Activated T-helper 1 cell treated with anti-CD3 and anti-CD28 coated beads, Interleukin-12 subunit alpha, Interleukin-12 subunit beta, Interleukin-2, Interleukin-4 antibody, amounts not matched to agents 30 ng/mL and 10 ng/mL and 1 ng/mL, durations not matched to agents 14 hours and 24 hours and 36 hours (primary cell): ENCODE measurements at places on chromosomes 7 and 10.

DNA sequence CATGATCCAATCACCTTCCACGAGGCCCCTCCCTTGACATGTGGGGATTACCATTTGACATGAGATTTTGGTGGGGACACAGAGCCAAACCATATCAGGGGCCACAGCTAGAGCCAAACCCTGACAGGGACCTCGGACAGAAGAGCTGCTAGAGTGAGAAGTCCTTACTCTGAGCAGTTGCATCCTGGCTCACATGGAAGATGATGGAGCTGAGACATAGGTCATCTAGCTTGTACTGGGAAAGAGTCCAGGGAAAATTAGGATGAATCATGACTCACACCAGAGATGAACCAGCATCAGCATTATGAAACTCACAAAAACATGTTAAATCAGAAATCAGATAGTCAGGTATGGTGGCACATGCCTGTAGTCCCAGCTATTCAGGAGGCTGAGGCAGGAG lies 12.8 kb upstream of the FMC1 start:
- DNase-seq, result no peak

- no peak for DNase-seq
Measured at GRCh38 chr10:33719005-33719703, 384.7 kb upstream of the NRP1 start.

GRCh38 chr7:47393406-47393805 lies 188.5 kb downstream of the TNS3 start:
- no peak for DNase-seq

DNA sequence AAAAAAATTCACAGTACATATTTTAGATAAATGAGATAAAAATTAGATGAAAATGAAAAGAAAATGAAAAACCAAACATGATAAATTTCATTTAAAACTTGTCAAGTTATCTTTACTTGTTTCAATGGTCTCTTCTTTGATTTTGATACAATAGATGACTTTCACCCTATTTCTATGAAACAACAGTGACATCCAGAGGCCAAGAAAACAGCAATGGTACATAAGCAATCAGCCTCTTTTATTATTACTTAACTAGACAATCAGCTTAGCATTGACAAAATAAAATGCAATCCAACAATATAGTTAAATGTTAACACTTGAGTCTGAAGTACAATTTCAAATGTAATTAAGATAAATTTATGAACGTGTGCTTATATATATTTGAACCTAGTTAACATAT lies 74.8 kb upstream of the GPR37 start:
- no peak for DNase-seq

DNA sequence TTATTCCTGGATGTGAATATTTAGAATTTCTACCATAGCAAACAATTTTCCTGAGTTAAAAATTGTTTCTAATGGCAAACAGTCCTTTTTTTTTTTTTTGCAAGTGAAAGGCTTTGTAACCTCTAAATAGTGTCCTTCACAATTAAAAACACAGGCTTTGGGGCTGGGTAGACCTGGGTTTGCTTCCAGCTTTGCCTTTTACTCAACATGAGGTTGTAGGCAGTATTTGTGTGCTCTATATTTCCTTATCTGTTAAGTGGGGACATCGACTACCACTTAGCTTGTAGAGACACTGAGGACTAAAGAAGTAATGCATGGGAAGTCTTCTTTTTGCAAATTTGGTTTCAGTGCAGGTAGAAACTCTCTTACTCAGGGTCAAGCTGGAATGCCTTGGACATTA lies 169.4 kb upstream of the GRB10 start:
- DNase-seq, result no peak

DNA sequence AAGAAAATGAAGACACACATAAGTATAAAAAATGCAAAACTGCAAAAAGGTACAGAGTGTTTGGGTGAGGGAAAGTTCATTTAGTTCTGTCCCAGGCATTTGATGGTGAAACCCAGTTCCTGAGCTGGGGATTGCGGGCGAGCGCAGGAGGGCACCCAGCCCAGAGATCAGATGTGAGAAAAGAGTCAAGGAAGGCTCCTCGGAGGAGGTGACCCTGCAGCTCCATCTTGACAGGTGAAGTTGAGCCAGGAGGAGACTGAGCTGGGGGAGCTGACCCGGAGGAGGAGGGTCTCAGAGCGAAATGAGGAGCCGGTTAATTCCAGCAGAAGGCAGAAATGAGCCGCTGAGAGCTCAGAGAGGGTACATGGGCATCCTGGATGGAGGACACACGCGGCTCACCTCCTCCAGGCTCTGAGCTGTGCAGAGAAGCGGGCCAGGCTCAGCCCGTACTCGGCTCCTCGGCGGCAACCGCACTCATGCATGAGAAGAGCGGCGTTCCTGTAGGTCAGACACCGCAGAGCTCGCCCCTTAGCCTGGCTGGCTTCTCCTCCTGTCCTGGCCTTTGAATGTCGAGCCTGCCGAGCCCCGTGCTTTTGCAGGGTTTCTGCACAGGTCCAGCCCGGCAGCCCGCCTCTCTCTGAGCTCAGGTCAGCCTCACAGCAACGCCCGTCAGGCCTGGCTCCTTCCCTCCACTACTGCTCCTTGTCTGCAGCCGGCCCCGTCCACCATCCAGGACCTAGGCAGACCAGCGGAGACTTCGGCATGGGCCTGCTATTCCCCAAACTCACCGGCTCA lies 9.5 kb upstream of the RAMP3 start:
- DNase-seq, result no peak

DNA sequence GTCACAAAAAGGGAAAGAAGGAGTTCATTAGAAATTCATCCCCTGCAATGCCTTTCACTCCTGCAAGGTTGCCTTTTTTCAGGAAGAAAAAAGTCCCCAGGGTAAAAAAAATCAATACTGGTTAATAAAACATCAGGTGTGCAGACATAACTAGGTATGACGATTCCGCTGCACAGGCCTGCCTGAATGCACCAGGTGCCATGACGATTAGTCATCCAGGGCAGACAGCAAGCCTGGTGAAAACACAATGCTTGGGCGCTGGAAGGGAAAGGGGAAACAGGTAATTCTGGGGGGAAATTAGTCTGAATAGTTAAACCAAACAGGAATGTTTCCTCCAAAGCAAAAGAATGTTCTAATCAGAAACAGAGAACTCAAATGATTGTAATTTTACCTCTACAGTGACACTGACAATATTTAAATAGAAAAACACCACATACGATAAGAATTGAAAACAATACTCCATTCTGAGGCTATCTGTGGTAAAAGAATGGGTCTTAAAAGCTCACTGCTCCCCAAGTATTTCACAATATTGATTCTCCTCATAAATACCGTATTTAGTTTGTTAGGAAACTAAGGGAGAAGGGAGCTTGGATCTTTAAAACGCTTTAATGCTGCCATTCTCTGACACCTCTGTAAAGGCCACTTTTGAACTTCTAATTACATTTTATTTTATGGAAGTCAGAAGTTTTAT lies 45.2 kb downstream of the VPS41 start:
- DNase-seq, result no peak

- no peak for DNase-seq
Measured at GRCh38 chr10:46515793-46516192, 40.7 kb downstream of the GPRIN2 start.

DNA sequence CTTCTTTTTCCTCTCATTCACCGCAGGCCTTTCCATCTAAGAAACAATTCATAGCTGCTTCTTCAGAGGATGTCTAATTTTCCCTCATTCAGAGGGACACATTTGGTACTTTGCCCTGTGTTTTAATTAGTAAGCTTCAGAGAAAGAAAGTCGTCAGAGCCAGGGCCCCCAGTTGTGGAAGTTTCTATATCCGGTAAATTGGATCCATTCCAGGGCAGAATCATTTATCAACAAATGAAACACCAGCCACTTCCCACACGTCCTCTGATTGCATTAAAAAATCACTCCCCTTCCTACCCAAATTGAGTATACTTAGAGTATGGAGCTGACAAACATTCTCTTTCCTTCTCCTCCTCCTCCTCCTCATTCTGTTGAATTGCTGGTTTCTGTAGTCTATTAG lies 205.8 kb upstream of the HDAC9 start:
- no peak for DNase-seq

- no peak for DNase-seq
Measured at GRCh38 chr10:96259150-96259549, 12.2 kb downstream of the BLNK start.

DNA sequence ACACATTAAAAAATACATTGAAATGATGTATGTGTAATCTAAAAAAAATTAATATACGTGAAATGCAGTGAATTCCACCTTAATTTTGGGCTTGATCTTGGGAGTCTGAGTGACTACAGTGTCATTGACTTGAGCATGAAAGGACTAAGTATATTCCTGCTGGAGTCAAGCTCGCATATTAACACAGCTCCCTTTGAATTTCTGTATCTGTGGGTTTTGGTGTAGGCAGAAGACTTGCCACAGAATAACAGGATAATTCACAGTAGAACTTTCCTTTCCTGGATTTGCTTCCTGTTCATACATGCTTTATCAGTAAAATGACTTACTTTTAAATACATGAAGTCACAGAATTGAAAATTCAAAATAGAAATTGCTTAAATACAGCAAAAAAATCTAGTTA lies 55.3 kb downstream of the PPP1R9A start:
- no peak for DNase-seq

DNA sequence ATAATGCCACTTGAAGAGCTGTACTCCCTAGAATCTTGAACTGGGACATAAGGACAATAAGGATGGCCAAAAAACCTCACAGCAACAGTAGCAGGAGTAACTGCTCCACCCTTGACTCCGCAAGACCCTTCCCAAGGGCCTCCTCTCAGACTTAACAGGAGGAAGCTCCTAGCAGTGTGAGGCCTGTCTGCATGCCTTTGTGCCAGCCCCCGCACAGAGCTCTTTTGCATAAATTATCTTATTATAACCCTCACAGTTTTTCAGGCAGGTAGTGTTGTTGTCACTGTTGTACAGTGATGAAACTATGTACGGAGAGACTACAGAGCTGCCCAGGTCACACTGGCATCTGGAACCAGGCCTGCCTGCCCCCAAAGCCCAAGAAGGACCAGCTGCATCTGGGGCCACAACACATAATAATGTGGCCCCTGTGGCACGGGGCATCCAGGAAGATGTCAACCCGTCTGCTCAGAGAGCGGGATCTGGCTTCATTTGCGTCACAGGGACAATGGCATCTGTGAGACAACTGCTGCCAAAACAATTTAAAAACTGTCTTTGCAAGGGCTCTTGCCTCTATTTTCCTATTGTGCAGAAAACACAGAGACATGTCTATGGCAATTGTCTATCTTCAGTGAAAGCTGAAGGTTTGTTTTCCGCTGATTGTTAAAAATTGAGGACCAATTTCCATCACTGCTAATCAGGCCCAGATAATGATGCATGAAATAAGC lies 249.3 kb upstream of the GRB10 start:
- DNase-seq, result no peak

DNA sequence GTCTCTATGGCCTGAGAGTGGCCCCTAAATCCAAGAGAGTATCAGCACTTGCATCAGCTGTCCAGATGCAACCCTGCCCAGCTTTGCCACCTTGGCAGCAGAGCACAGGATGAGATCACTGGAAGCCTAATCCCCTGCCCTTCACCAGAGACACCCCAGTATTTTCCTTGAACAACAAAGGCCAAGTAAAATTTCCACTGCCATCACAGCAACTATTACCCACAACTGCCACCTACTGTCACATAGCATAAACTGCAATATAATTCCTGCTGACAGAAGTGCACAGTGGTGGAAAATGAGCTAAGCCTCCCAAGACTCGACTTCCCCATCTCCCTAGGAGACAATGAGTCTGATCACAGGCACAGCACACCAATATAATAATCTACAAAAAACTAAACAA lies 462.8 kb upstream of the ZWINT start:
- DNase-seq, result no peak

DNA sequence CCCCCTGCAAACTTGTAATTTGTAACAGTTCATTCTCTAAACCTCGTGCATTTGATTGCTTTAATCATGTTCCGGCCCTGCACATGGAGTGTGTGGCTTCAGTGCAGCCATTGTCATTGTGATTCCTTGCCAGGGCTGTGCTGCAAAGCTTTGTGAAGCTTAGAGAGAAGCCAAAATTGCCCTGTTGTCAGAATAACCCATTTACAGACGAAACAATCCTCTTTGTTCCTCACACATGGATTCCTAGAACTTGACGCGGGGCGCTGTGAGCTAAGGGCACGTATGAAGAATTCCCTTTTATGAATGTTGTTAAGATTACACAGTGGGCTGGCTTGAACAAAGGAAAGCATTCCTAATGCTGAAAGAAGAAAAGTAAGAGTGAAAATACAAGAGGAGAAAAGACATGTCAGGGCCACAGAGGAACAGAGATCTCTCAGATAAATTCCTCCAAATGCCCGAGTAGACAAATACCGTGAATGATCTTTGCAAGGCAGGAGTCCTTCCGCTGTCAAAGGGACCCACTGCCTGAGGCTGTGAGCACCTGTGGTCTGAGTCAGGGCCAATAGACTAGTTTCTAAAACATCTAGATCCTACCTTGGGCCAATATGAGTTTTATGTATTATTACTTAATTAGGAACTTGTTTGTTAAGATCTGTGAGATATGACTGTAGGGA lies 205.4 kb upstream of the C7orf33 start:
- DNase-seq, result no peak

DNA sequence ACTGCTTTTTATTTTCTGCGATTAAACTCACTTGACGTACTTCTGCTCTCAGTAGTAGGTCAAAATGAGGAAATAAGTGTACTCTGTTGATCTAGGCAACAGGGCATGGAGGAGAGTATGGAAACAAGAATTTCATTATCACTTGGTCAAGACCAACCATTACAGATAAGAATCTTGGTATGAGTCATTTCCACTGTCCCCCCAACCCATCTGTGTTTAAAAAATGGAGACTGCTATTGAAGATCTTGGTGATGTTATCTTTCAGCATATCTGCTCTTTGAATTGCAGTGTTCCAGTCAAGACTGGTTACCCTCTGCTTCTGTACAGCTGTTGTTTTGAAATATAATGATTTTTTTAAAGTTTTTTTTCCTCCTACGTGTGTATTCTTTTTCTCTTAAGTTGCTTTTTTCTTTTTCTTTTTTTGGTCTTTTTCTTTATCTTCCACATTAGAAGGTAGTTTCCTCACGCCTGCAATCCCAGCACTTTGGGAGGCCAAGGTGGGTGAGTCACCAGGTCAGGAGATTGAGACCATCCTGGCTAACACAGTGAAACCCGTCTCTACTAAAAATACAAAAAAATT lies 11.7 kb downstream of the STAM start:
- DNase-seq, result no peak

DNA sequence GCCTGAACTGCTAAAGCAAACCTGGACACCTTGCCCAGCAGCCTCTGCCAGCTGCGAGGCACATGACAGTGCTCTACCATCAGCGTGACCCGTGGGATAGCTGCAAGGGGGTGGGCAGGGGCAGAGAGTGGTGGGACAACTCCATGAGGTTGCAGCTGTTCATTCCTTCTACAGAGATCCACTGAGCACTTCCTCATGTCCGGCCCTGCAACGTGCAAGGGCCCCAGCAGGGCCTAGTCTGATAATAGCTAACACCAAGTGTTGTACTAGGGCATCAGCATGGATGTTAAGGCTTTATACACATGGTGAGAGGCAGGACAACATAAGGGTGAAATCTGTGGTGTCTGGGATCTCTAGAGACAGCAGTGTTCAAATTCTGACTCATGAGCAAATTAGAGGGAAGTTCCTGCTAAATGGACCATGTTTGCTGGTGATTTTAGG lies 14.3 kb downstream of the NOD1 start:
- DNase-seq, result no peak

GRCh38 chr10:78584681-78585080 lies 484.1 kb upstream of the ZMIZ1 start:
- DNase-seq, result no peak

GRCh38 chr10:71438761-71439160 lies 42.0 kb downstream of the CDH23 start:
- DNase-seq, result no peak
